ENCODE measurements at places on chromosomes 5 and 9.

DNA sequence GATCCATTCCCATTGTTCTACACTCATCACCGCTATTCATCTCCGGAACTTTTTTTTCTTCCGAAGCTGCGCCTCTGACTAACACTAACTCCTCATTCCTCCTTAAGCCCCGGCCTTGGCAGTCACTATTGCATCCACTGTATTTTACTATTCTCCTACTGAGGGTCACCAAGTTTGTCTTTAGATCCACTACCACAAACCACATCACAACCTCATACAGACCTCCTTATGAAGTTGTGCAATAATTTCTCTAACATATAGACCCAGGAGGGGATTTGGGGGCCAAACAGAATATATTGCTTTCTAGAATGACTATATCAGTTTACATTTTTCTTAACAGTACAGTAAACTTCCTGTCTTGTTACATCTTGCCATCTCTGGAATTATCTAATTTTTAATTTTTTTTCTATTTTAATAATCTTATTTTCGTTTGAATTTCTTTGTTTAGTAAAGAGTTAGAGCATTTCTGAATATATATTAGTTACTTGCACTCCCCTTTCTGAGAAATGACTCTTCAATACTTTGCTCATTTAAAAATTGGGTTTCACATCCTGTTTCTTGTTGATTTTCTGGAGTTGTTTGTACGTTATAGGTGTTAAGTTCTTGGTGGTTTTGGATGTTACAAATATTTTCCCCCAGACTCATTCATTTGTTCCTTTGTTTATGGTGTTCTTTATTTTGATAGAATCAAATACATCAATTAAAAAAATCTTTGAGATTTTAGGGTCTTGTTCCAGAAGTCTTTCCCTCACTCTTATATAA, 37.1 kb downstream of the DMRT2 start:
- DNase-seq: no peak

GRCh38 chr5:158135682-158136179, 276.8 kb upstream of the CLINT1 start:
- no peak for DNase-seq

DNA sequence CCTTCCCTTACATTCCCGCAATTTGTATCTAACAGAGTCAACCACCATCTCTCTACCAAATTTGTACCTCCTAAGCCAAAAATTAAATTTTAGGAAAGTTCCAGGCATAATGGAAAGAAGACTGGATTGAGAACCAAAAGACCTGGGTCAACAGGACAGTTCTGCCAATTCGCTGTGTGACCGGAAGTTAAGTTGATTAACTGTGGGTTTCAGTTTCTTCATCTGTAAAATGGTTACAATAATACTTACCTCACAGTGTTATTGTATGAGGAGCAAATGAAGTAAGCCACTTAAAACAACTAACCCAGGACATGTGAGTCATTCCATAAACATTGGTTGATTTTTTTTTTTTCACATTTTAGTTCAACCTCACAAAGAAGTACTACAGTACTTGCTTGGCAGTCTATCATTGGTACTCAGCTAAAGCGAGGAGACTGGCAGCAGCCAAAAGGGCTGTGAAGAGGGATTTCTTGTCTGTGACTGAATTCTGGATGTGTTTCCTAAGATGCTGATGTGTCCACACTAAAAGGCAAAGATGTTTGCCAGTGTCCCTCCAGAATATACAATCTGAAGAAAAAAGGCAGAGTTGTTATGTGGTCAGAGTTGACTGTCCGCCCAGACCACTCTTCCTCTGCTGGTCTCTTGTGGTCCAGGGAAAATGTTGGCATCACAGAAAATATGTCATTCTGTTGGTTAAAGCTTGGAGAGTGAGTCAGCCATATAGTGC, 198.6 kb downstream of the TLE1 start:
- no peak for DNase-seq

DNA sequence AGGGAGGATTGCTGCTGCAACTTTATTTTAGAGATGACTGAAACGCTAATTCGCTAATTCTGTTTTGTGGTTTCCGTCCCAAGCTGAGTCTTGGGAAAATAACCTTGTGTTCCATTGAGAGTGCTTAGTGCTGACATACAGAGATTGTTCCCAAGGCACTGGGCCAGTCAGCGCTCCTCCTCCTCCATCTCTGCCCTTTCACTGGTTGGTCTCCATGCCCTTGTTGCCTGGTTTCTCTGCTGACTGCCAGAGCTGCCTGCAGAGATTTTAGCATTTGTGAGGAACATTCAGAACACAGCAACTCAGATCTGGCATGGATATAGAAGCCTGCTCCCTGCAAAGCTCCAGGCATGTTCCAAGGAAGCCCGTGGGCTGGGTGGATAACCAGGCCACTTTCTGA, 126.0 kb upstream of the IRX2 start:
- DNase-seq: no peak

DNA sequence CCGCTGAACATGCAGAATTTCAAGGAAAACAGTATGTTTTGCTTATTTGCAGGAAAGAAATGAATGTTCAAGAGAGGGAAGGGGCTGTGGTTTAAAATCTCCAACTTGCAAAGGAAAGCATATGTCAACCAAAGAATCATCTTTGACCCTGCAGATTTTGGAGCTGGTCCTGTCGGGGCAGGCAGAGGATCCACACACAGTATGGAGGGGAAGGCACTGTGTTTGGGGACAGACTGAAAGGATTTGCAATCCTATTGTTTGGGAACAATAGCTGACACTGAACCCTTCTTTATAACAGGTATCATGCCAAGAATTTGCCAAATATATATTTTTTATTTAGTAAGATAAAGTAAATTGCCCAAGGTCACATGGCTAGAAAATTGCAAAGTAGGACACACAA, 121.4 kb upstream of the ZNF618 start:
- DNase-seq: no peak

DNA sequence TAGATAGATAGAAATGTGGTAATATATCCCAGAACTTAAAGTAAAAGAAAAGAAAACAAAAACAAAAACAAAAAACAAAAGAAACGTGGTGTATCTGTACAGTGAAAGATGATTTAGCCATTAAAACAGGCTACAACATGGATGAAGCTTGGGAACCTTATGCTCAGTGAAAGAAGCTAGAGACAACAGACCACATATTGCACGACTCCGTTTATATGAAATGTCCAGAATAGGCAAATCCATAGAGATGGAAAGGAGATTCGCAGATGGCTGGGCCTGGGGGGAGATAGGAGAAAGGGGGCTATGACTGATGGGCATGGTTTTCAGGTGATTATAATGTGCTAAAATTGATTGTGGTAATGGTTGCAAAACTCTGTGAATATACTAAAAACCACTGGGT, 86.6 kb downstream of the ROR2 start:
- no peak for DNase-seq

- DNase-seq: no peak
Measured at GRCh38 chr5:73179730-73180129, 6.7 kb downstream of the TMEM174 start.

- DNase-seq: no peak
Measured at GRCh38 chr9:85428230-85428629, 313.5 kb downstream of the AGTPBP1 start.

DNA sequence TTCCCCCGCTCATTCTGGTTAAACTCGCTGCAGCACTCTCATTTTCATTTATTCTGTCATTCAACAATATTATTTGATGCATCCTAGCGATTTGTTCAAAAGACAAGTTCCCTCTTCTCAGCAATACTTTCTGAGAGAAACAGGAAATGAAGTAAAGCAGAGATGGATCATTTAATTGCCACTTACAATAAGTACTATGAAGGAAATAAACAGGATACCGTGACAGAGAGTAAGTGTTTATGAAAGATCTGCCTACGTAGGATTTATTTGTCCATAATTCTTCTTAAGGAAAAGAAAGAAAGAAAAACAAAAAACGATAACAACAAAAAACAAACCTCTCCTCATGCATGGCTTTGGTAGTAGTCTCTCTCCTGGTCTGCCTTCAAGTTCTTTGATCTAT, 406.8 kb upstream of the ZNF608 start:
- DNase-seq: no peak

- DNase-seq: peak; percentile 71
Measured at GRCh38 chr5:151083081-151083676, 2.3 kb upstream of the TNIP1 start.

- no peak for DNase-seq
Measured at GRCh38 chr5:68395926-68396511, 180.5 kb downstream of the PIK3R1 start.

- DNase-seq: no peak
Measured at GRCh38 chr9:116152390-116152789, 1.2 kb upstream of the PAPPA start.

- DNase-seq: no peak
Measured at GRCh38 chr5:56963246-56963645, 11.3 kb upstream of the MIER3 start.

GRCh38 chr5:40746703-40747102, 9.1 kb downstream of the TTC33 start:
- DNase-seq: no peak

GRCh38 chr5:2250365-2250950, 367.7 kb upstream of the IRX4 start:
- DNase-seq: no peak

DNA sequence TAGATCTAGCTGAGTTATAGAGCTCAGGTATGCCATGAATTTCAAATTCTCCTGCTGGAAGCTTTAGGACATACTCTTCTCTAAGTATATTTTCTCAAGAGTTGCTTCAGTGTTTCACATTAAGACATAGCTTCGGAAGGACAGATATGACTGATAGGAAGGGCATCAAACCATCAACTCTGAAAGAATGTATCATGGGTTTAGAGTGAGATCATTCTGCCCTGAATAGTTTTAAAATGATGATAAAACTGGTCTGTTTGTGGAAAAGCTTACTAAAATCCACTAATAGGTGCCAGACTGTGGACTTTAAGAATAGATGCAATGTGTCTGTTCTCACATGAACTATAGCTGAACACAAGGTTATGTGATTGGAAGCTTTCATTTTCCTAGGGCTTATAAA, 8.4 kb downstream of the SPEF2 start:
- DNase-seq: no peak

GRCh38 chr5:172648013-172648381, 6.9 kb downstream of the NEURL1B start:
- DNase-seq: no peak

GRCh38 chr5:306011-306805, 15.3 kb upstream of the AHRR start:
- DNase-seq: no peak

DNA sequence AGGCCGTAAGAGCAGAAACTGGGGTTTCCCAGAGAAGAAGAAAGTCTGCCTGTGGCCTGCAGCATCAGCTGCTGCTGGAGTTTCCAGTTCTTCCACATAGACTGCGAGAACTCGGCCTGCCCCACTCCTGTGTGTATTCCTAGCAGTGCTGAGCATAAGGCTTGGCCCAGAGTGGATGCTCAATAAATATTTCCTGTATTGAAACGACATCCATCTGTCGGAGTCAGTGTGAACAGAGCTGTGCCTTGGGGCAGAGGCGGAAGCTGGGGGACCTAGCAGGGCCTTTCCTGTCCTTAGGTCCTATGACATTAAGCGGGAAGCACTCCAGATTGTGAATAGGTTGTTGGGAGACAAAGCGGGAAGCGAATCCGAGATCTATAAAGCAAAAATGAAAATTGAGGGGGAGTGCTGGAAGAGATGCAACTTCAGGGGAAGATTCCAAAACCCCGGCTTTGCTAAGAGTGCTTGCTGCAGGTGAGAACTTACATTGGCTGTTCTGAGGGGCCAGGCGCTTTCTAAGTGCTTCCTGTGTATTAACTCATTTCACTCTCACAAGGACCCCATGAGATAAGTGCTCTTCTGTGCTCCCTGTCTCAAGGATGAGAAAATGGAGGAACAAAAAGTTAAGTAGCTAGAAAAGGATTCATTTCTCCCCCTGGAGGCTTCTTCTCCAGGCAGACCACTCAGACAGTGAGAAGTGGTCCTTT, 76.1 kb upstream of the CXCL14 start:
- DNase-seq: no peak

DNA sequence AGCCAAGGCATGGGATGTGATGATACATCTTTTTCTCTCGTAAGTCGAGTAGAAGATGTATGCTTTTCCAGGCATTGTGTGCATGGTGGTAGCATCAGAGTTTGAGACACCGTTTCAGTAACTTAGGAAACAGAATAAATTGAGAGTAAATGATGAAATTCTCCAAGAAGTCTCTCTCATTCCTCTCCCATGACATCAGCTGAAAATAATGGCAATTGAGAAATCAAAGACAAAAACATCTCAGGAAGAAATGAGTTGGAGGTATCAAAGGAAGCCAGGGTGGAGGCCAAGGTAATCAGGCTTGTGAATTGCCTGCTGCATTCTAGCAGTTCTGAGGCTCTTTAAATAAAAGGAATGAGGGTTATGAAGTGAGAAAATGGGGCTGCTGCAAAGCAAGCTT, 53.9 kb downstream of the SGCD start:
- DNase-seq: no peak

GRCh38 chr9:16608906-16609305, 261.6 kb downstream of the BNC2 start:
- DNase-seq: no peak

- DNase-seq: no peak
Measured at GRCh38 chr5:151151793-151152192, 5.8 kb downstream of the ANXA6 start.

- DNase-seq: no peak
Measured at GRCh38 chr5:150511578-150512367, 3.8 kb downstream of the NDST1 start.

DNA sequence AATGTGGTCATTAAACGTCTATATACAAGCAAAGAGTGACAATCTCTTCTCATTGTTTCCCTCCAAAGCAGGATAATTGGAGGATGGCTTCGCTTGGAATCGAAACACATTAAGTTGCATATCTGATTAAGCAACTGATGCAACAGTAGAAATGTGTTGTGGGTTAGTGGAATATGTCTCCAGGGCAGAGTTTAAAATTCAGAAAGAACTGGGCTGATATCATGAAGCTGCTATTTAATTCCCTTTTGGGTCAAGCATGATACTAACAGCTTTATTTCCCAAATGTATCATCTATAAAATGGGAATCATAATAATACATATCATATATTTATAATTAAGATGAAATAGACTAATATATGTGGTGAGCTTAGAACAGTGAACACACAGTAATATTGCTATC, 1763.0 kb upstream of the C9orf72 start:
- DNase-seq: no peak

Data from CD4-positive, alpha-beta T cell treated with Interleukin-6 for 4 hours (primary cell).